ENCODE measurements at places on chromosomes 7 and 10.

- DNase-seq: no peak
Measured at GRCh38 chr7:107276220-107276827, 107.5 kb downstream of the HBP1 start.

- DNase-seq: no peak
Measured at GRCh38 chr10:15069230-15069629, 19.3 kb downstream of the ACBD7 start.

DNA sequence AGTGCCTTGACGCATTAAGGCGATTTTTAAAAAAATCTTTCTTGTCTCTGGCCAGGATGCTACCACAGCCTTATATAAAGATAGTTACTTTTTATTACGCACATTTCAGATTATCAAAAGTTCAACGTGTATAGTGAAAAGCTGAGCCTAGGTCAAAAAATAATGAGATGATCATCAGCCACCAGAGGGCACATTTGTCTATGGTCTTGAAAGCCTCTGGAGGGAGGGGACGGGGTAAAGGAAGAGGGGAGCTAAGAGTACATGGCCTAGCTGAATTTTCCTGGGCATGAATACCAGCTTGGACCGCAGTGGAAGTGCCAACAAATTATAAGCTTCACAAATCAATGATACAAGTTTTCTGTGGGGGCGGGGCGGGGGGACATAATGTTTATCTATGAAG, 285.9 kb upstream of the SMIM30 start:
- no peak for DNase-seq

GRCh38 chr10:98006266-98006665, 24.2 kb downstream of the CRTAC1 start:
- DNase-seq: no peak

DNA sequence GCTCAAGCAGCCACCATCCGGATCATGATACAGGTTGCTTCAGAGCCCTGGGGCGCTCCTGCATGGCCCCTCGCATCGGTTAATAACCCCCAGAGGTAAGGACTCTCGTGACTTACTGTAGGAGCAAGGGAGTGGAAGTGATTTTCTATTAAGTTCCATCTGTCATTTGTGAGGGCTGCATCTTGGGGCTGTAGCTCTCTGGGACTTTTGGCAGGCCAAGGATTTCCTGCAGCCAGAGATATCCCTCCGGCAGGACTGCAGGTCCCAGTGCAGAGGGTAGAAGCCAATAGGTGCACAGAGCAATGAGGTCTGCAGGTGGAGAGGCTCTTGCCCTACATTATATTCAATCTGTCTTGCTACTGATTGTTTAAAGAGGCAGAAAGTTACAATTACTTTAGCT, 356.8 kb upstream of the ADARB2 start:
- no peak for DNase-seq

GRCh38 chr10:72417971-72418370, 63.3 kb upstream of the DNAJB12 start:
- peak; percentile 4 for DNase-seq

GRCh38 chr10:44178281-44178680, 206.6 kb downstream of the CXCL12 start:
- DNase-seq: no peak

- DNase-seq: no peak
Measured at GRCh38 chr10:95319239-95319638, 28.4 kb upstream of the PDLIM1 start.
